Spleen (tissue), 13 donors: ENCODE measurements at places on chromosomes 5 and 9. TPM values are rescaled to one million over a fixed set of nuclear protein-coding genes. Genes with fewer than 3 reads are reported as not detected.

PCDHA1 gene
- not detected for total RNA-seq

PTBP3 gene
- 83.2 TPM for total RNA-seq

IFNK gene
- not detected for total RNA-seq

PAEP gene
- not detected for total RNA-seq

IL7R gene
- total RNA-seq, result 98.0 TPM

MVB12B gene
- total RNA-seq, result 32.7 TPM

SPINK4 gene
- not detected for total RNA-seq

IFNA21 gene
- total RNA-seq, result not detected
